ENCODE measurements at places on chromosomes 12 and 14. TPM values are rescaled to one million over a fixed set of nuclear protein-coding genes. Genes with fewer than 3 reads are reported as not detected.

Gene P3H3
- total RNA-seq, result 3.1 TPM

Gene VRTN
- total RNA-seq, result not detected

GRCh38 chr12:22481547-22482104, 62.7 kb downstream of the C2CD5 start:
- no peak for DNase-seq

DNA sequence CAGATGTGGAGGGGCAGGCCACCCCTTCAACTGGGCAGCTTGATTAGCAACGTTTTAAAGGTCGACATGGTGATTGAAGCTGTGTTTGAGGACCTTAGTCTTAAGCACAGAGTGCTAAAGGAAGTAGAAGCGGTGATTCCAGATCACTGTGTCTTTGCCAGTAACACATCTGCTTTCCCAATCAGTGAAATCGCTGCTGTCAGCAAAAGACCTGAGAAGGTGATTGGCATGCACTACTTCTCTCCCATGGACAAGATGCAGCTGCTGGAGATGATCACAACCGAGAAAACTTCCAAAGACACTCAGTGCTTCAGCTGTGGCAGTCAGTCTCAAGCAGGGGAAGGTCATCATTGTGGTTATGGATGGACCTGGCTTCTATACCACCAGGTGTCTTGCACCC, 23.9 kb upstream of the AICDA start:
- no peak for DNase-seq

GRCh38 chr12:52672321-52672933, 7.8 kb downstream of the KRT1 start:
- DNase-seq, result no peak

Gene YAF2
- 81.7 TPM for total RNA-seq

DNA sequence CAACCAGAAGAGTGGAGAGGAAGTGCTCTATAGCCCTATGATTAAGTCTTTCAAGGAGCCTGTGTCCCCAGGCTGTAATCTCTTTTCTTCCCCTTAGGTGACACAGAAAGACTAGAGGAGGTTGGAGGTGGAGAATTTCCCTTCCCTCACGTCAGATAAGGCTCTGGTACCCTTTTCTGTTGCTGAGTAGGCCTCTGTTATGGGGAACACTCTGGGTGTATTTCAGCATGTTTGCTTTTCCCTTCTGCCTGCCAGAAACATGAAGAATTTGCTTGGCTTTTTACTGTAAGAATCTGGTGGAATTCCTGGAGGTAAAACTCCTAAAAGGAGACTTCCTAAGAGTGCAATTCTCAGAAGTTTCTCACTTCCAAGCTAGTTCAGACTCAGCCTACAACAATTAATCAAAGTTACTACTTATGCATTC, 58.3 kb downstream of the SIX1 start:
- no peak for DNase-seq

DNA sequence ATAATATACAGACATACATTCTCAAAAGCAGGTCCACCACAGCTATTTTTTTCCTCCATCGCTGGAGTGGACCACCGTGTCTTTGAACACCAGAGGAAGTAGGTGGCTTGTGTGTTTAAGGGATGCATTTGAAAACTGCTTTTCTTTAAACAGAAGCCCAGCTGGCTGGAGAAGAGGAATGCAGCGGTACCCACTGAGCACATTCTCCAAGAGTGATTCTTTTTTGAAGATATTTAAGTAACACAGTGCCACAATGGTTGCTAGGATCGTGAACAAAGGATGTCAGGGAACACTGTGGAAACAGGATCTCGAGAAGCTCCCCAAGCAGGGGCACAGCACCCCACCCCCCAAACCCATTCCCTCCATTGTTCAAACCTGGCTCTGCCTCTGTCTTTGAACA, 286.6 kb upstream of the PWP1 start:
- DNase-seq, result no peak

DNA sequence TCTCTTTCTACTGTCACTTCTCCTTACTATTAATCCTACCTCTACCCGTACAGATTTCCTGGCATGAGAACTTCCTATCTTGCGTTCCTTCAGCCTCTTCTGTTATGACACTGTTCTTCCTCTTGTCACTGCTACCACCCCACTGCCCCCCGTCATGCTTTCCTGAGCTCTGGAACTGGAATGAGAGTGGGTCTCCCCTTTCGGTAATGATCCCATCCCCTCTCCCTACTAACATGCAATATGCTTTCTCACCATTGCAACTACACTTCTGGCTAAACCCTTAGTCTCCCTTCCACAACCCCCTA, 4.9 kb upstream of the AP1G2 start:
- DNase-seq, result no peak

GRCh38 chr12:2384533-2385351, 332.0 kb downstream of the CACNA1C start:
- no peak for DNase-seq

DNA sequence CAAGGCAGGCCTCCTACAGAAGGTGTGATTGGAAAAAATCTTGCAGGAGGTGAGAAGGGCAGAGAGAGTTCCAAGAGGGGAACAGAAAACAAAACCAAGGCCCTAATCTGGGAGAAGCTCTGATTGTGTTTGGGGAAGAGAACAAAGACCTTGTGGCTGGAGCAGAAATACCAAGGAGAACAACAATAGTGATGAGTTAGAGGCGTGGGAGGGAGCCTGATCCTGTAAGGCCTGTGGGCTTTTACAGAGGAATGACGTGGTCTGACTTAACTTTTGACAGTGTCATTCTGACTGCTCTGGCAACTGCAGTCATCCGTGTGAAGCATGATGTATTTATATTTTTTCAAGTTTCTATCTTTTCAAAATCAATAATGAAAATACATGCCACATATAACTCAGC, 200.6 kb downstream of the ANO4 start:
- no peak for DNase-seq

- no peak for DNase-seq
Observed at GRCh38 chr12:107480836-107481608, 204.6 kb upstream of the PWP1 start.

Data from Karpas-422 (cell line).